ENCODE measurements at places on chromosomes 13 and 19. TPM values are rescaled to one million over a fixed set of nuclear protein-coding genes. Genes with fewer than 3 reads are reported as not detected.

DNA sequence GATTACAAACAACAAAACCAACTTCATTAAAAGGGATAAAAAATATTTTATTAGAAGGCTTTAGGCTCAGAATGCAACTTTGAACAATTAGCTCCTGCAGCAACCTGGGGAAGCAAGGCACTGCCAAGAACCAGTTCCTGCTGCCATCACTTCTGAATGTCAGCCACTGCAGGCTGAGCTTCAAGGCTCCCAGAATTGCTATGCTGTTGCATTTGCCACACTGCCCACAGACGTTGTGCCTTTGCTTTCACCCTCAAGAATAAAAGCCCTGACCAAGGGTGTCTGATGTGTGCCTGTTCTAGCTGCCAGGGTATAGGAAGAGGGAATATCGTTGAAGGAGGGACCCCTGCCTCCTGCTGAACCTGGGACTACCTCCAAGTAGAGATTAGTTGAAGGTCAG, 238.4 kb downstream of the ITGBL1 start:
- DNase-seq, result no peak

- no peak for DNase-seq
Observed at GRCh38 chr13:111519490-111520170, 199.2 kb downstream of the TEX29 start.

DNA sequence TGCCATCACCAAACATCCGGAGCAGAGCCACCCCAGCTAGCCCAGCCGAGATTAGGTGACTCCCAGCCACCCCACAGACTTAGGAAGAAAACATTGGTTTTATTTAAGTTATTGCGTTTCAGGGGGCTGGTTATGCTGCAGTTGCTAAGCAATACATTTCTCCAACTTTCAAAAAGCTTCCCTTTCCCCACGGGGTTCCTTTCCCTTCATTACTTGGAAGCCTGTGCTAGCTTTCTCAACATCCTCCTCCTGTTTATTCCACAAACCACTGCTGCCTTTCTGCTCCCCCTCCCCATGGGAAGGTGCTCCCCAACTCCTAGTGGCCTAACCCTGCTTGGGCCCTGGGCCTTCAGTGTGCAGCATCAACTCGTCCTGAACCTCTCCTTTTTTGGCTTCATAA, 52.6 kb downstream of the CDADC1 start:
- peak; percentile 38 for DNase-seq

DNA sequence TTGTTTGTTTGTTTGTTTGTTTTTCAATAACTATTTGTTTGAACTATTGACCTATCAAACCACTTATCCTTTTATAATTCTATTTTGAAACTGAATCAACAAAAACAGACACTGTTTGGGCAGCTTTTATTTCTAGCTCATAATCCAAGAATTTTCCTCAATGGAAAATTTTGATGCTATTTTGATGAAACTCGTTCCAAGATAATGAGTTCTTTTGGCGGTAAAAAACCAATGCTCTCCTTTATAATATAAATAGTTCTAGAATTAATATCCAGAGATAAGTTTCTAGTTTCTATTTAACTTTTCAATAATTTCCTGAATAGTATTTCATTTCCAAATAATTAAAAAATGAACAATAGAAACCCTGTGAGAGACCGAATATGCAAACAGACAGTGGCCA, 146.5 kb upstream of the EDNRB start:
- DNase-seq, result no peak

DNA sequence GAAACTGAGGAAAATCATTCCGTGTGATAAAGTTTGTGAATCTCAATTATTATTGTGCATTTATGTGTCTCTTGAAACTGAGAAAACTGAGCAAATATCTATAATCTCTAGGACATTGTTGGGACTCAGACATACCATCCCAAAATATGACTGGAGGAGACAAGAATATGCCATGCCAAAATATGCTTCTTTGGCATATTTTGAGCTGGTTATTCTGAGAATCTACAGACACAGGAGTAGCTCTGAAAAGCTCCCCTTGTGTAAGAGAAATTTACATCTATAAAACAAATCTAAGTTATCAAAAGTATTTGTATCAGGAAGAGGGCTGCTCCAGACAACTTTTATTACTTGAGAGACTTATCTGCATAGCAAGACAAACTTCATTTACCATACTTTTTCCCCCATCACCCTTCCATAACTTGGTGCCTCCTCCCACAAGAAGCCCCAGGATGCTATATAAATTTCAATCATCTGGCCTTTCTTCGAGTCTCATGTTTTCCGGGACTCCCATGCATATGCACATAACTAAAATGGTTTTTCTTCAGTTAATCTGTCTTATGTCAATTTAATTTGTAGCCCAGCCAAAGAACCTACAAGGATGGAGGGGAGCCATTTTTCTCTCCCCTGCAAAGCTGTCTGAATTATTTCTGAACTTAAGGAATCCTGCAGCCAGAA, 28.6 kb upstream of the NDFIP2 start:
- DNase-seq, result no peak

GRCh38 chr19:55528030-55528803, 8.7 kb downstream of the SBK2 start:
- no peak for DNase-seq

ADAT3 gene
- total RNA-seq, result 10.2 TPM

- no peak for DNase-seq
Observed at GRCh38 chr19:50980208-50980607, 3.5 kb downstream of the KLK7 start.

DNA sequence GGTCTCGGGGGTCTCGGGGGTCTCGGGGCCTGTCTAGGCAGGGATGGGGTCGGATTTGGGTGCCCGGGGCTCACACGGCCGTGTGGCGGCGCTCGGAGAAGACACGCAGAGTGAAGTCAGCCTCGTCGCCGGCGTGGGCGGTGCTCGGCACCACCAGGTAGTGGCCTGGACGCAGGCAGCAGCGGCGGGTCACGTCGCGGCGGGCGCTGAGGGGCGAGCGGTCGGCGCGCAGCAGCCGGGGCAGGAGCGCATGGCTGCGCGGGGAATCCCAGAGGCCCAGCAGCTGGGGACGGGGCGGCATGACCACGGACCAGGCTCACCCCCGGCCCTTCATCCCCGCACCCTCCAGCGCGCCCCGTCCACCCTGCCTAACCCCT, 8.2 kb downstream of the CAPN12 start:
- no peak for DNase-seq

EPSTI1 gene
- 0.37 TPM for total RNA-seq

- DNase-seq, result no peak
Observed at GRCh38 chr13:54750521-54750920, 1721.9 kb downstream of the OLFM4 start.

CEACAM21 gene
- not detected for total RNA-seq

- no peak for DNase-seq
Observed at GRCh38 chr13:46624353-46624752, 71.4 kb downstream of the LRCH1 start.

DNA sequence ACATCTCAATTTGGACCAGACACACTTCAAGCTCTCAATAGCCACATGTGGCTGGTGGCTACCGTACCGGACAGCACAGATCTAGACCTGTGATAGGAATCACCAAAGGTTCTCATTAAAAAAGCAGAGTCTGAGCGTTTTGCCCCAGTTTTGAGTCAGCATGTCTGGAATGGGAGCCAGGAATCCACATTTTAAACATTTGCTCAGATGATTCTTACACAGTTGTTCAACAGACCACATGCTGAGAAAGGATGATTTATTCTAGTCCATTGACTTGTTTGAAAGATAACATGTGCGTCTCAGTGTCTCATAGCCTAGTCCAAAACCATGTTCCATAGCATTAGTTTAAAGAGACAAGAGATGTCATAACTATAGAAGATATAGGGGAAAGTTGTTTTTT, 53.4 kb downstream of the FLT3 start:
- no peak for DNase-seq

NTF4 gene
- 3.1 TPM for total RNA-seq

DNA sequence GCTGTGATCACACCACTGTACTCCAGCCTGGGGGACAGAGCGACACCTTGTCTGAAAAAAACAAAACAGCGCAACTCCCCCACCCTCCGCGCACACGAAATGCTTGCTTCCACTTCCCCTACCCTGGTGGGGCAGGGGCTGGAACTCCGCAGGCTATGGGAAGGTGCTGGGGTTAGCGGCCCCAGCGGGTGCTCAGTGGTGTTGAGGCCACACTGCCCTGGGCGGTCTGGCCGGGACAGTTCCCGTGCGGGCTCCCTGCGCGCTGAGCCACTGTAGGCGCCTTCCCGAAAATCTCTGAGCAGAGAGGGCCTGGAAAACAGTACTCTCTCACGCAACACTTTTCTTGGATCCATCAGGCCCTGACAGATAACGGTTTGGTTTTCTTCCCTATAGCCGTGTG, 1.1 kb upstream of the WTIP start:
- DNase-seq, result peak; percentile 53

GIPR gene
- total RNA-seq, result 1.3 TPM

DNA sequence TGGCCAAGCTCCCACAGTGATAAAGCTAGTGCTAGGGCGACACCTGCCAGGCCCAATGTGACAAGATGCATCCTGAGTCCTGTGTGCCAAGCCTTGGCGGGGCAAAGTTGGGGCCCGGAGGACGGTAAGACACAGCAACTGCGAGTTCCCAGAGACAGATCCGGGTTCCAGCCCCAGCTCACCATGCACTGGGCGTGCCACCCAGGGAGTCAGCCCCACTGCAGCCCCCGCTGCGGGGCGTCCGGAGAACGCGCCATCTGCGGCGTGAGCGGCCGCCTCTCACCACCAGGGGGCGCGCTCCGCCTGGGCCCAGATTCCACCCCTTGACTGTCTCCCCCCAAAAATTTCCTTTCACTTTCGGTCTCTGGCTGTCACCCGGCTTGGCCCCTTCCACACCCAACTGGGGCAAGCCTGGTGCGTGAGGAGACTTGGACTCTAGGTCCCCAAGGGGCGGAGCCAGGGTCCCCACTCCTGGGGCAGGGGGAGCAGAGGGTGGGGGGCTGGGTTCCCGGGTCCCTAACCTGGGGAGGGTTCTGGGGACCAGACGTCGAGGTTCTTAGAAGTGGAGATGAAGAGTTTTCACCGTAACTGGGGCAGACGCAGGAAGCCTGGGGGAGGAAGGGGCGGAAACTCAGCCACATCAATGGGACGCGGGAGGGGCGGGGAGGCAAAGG, at the start of gene FLT3LG:
TSS of gene FLT3LG (plus strand) at position 348 of the 674 bp plus-strand sequence. CDS start 425 bp downstream, outside the sequence.
- DNase-seq, result peak; percentile 90

DNA sequence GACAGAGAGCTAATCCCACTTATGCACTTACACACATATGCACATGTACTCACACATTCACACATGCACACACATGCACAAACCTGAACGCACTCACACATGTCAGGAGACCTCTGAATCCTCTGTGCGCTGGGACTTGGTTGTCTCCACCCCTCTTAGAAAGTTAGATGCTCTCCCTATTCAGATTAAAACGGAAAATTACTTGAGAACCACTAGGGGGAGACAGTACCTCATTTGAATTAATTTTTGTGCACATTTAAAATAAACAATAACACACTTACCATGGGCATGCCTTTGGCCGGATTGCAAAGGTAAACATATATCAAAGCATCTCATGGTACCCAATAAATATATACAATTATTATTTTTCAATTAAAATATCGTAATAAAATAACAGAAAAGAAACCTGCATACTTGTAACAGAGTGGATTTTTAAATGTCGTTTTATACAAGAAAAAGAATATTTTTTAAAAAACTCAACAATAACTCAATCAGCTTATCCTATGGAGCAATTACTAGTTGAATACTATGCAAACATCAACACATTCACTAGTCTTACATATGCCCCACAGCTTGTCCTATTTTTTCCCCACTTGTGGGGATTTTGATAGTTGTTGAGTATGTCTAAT, 9.5 kb upstream of the LILRB4 start:
- no peak for DNase-seq

ZNF100 gene
- total RNA-seq, result 34.5 TPM

DNA sequence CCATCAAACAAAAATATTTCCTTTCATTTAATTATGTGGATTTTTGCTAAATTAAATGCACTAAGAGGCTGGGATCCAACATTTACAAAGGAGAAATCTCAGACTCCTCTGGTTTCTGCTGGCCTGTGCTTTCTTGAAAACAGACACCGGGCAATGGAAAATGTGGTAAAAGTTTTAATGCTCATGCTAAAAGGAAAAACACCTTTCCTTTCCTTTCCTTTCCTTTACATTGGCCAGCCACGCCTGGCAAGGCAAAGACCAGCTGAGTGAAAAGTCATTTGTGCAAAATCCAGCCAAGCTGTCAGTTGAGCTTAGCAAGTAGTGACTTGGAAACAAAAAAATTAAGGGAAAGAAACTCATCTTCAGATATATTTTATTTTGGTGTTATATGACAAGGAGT, 240.3 kb downstream of the LACC1 start:
- no peak for DNase-seq

GRCh38 chr13:39499604-39500003, 103.4 kb downstream of the LHFPL6 start:
- DNase-seq, result no peak

DNA sequence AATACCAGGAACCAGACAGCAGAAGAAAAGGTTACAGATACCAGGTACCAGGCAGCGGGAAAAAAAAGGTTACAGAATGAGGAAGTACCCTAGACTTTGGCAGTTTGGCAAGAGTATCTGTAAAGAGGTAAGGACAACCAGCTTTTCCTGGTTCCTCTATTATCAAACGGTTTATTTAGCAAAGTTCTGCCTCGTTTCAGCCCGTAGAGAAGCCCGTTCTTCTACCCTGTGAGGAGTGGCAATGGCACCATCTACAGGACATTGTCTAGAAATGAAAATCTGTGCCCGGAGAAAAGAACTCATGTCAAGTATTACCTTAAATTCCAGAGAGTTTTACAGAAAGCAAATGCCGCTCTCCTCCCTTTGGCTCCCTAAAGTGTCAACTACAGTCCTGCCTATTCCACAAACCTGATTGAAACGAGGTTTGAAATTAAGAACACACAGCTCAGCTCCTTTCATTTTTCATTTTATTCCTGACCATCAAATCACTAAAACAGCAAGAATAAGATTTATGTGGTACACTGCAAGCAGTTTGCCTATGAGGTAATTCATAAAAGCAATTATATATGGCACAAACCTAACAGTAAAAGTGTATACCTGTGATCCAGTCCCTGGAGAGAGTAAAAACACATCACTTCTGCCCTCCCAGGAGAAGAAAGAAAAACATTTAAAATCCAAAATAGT, 226.3 kb downstream of the SLC7A1 start:
- DNase-seq, result no peak

DNA sequence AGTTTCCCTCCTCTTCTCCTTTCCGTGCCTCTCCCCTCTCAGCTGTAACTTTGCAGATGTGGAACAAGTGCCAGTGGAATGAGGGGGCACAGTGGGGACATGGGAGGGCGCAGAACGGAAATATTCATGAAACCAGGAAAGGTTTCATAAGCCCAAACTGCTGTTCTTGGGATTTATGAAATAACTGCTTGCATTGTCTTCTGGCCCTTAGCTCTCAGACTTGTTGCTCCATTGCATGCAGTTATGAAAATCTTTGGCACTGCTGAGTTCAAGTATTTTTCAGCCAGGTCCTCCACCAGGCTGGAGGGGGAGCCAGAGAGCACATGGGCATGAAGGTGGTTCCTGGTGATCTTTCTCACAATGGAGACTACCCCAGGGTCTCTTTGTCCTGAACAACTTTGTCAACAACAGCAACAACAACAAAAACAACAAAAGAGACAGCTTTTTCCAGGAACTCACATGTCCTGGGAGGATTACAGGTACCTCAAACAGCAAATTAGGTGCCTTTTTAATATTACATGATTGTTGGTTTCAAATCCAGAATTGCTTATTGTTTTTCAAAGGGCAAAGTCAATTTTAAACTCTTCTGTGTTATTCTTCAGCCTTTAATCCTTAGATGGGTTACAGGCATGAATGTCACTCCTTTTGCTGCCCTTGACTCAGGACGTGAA, 1.5 kb downstream of the RGCC start:
- DNase-seq, result no peak

All from H1 (cell line).